Gastroesophageal sphincter (tissue), 4 donors: ENCODE measurements at places on chromosomes 6 and 20. TPM values are rescaled to one million over a fixed set of nuclear protein-coding genes. Genes with fewer than 3 reads are reported as not detected.

Gene PHF10
- 92.9 TPM for total RNA-seq

DNA sequence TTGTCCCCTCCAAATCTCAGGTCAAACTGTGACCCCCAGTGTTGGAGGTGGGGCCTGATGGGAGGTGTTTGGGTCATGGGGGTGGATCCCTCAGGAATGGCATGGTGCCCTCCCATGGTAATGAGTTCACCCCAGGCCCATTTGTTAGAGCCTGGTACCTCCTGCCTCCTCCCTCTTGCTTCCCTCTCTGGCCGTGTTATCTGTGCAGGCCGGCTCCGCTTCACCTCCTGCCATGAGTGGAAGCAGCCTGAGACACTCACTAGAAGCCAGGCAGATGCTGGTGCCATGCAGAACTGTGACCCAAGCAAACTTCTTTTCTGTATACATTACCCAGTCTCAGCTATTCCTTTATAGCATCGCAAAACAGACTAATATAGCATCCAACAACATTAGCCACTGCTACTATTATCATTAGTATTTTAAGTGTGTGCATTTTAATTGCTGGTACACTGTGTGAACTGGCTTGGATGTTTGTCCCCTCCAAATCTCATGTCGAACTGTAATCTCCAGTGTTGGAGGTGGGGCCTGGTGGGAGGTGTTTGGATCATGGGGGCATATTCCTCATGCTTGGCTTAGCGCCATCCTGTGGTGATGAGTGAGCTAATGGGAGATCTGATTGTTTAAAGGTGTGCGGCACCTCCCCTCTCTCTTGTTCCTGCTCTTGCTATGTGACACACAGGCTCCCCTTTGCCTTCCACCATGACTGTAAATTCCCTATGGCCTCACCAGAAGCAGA is 12.2 kb upstream of the OSER1 start:
- no peak for ATAC-seq

Gene BPIFA3
- total RNA-seq, result not detected

- ATAC-seq, result peak; percentile 26
Measured at GRCh38 chr6:6678185-6678671, 89.7 kb downstream of the LY86 start.

Gene EFCAB8
- total RNA-seq, result not detected

Gene MAS1
- not detected for total RNA-seq

Gene FERMT1
- total RNA-seq, result 1.5 TPM
